ENCODE measurements at places on chromosomes 6 and 20. TPM values are rescaled to one million over a fixed set of nuclear protein-coding genes. Genes with fewer than 3 reads are reported as not detected.

DNA sequence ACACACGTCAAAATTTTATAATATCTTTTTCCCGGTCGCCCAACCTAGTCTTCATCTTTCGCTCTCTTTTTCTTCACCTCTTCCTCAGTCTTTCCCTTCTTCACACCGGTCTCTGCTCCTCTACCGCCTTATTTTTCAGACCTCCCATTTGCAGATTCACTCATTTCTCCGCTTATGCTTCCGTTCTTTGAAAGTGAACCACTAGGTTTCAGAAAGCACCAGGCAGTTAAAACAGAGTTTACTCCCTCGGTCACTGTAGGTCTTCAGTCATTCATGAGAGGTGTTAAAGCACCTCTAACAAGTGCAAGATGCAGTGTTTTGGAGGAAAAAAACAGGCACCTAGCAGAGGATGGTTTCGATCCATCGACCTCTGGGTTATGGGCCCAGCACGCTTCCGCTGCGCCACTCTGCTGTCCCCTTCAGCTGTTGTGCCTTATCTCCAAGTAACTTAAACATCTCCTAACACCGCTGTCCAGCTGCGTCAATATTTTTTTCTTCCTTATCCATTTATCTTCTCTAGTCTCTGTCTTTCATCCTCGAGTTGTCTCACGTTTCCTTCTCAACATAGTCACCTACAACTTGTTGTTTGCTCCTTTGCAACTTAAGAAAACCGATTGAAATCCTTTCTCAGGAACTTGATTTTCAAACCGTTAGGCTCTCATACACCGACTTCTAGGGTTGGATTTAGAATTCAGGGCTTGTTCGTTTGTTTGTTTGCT is 119.7 kb upstream of the ZNF184 start:
- no peaks in the 10 kb centered on the region for H3K36me3 ChIP-seq
- no peak overlapping the region for H3K27ac ChIP-seq
- no peak overlapping the region for H3K4me3 ChIP-seq
- H3K27me3 ChIP-seq: peaks cover 34% of the 10 kb centered on the region
- ATAC-seq: peak; percentile 93

PRKN gene
- total RNA-seq: 0.84 TPM

- H3K27me3 ChIP-seq: no peaks in the 10 kb centered on the region
- H3K4me1 ChIP-seq: no peaks in the 10 kb centered on the region
- no peak overlapping the region for H3K4me3 ChIP-seq
- no peak for ATAC-seq
- no peaks in the 10 kb centered on the region for H3K36me3 ChIP-seq
Measured at GRCh38 chr6:23731609-23732008, 394.4 kb upstream of the NRSN1 start.

DNA sequence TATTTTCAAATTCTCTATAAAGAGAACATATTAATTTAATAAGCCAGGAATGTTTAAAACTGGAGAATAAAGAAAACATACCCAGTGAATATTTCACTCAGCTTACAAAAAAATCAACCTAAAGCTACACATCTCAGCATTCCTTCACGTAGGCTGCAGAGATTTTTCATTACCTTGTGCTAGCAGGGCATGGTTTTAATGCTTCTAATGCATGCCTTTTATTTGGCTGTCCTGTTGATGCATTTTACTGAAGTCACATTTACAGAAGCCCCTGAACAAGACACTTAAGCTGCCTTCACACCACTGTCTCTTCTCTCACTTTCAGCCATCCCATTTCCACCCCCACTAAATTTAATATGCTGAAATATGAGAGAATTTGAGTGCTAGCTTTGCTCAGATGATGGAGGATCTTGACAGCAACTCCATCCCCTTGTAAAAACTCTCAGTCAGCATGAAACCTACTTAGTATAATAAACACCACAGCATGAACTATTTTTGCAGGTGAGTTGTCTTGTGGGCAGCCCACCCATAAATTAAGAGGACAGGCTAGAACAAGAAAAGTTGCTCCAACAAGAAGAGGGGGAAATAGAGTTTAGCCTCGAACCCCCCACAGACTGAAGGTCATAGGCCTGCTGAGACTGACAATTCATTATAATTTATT is 159.4 kb downstream of the SIM1 start:
- H3K4me3 ChIP-seq: no peak overlapping the region
- ATAC-seq: no peak
- no peaks in the 10 kb centered on the region for H3K36me3 ChIP-seq
- H3K27ac ChIP-seq: no peak overlapping the region
- H3K27me3 ChIP-seq: peaks cover 3% of the 10 kb centered on the region

DNA sequence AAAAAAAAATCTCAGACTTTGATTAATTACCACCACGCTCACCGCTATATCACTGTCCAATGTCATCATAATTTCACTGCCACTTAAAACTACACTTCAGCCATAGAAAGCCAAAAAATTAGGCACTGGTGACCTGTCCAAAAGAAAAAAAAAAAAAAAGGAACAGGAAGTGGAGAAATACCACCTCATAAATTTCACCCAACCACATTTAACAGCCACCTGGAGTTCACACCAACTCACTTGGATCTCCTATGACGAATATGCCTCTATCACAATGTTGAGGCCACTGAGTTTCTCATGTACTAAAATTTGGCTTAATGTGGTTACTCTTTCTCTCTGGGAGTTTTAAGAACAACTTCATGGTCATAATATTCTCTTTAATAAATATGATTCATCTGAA is 237.5 kb upstream of the RSPO3 start:
- no peak for ATAC-seq
- H3K4me1 ChIP-seq: no peaks in the 10 kb centered on the region
- no peak overlapping the region for H3K27ac ChIP-seq
- H3K4me3 ChIP-seq: no peak overlapping the region
- no peaks in the 10 kb centered on the region for H3K36me3 ChIP-seq
